HS-5 (cell line): ENCODE measurements at places on chromosomes 3 and 15.

DNA sequence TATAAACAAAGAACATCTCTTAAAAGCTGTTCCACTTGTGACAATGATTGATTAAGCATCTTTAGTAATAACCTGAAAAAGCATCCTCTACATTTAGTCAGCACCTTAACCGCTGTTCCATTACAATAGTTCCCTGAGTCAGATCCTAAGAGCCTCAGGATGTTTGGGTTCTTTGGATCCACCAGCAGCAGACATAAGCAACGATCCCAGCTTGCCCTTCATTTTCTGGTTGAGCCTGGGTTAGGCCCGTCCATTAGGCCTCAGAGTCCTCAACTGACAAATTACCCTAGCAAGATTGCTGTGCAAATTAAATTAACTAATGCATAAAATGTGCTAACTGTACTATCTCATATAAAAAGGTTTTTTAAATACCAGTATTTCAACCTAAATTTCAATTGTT, 42.3 kb upstream of the ROBO1 start:
- DNase-seq, result no peak

DNA sequence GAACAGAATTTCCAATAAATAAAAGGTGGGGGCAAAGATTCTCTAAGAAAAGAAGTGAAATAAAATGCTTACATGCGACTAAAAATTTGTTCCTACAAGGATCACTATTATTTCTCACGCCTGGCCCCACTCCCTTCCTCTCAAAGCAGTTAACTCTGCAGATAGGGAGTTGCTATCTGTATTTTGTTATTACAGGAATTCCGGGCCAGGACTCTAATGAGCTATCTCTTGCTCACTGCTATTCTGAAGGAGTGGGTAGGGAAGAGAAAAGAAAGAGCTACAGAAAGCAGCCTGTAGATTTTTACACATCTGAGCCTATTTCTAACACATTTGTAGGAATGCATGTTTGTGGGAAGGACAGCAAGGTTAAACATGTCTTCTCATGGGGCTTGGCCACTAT, 140.4 kb downstream of the PCCB start:
- no peak for DNase-seq

DNA sequence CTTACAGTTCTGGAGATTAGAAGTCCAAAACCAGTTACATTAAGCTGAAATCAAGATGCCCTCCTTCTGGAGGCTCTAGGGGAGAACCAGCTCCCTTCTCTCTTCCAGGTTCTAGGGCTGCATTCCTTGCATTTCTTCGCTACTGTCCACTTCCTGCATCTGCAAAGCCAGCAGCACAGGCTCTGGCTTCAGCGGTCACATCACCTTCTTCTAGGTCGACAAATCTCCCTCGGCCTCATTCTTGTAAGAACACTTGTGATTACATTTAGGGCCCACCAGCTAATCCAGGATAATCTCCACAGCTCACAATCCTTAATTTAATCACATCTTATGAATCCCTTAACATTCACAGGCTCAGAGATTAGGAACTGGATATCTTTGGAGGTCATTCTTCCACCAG, 73.8 kb downstream of the MINAR1 start:
- DNase-seq, result no peak

DNA sequence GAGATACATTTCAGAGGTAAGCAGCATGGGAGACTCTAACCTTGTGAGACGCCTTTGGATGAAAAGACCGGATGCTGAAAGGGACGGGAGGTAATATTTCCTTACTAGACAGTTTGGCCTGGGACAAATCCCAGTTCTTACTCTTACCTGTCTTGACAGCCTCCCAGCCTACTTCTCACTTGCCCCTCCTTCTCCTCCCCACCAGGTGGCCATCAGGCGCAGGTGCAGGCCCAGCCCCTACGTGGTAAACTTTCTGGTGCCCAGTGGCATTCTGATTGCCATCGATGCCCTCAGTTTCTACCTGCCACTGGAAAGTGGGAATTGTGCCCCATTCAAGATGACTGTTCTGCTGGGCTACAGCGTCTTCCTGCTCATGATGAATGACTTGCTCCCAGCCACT, 6.3 kb downstream of the HTR3D start:
- no peak for DNase-seq

GRCh38 chr3:13866041-13866965, 13.6 kb downstream of the WNT7A start:
- no peak for DNase-seq

DNA sequence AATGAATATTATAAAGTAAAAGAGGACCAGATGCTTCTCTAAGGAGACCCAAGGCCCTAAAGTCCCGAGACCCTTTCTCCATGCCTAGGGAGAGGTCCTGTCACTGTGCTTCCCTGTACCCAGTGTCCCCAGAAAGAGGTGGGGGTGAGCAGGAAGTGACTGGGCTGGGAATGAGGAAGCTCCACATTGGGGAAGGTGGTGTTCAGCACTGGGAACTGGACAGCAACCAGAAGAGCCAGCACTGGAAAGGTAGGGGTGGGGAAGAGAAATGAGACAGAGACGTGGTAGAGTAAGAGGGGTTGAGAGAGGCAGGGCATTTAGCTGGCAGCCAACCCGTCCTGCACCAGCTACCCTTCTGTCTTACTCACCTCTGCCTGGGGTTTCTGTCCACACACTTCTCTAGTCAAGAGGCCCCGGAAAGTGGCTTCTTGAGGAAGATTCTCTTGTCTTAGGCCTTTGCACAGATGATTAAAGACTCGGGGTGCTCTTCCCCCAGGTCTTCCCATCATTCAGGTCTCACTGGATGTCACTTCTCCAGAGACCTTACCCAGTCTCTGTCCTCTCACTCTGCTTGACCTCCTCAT, 12.2 kb downstream of the RRP9 start:
- no peak for DNase-seq

GRCh38 chr3:187082758-187083375, 56.4 kb downstream of the RPL39L start:
- no peak for DNase-seq

GRCh38 chr15:22930782-22931484, 49.2 kb downstream of the CYFIP1 start:
- DNase-seq, result no peak

GRCh38 chr15:55403531-55403930, 4.6 kb downstream of the CCPG1 start:
- DNase-seq, result no peak

DNA sequence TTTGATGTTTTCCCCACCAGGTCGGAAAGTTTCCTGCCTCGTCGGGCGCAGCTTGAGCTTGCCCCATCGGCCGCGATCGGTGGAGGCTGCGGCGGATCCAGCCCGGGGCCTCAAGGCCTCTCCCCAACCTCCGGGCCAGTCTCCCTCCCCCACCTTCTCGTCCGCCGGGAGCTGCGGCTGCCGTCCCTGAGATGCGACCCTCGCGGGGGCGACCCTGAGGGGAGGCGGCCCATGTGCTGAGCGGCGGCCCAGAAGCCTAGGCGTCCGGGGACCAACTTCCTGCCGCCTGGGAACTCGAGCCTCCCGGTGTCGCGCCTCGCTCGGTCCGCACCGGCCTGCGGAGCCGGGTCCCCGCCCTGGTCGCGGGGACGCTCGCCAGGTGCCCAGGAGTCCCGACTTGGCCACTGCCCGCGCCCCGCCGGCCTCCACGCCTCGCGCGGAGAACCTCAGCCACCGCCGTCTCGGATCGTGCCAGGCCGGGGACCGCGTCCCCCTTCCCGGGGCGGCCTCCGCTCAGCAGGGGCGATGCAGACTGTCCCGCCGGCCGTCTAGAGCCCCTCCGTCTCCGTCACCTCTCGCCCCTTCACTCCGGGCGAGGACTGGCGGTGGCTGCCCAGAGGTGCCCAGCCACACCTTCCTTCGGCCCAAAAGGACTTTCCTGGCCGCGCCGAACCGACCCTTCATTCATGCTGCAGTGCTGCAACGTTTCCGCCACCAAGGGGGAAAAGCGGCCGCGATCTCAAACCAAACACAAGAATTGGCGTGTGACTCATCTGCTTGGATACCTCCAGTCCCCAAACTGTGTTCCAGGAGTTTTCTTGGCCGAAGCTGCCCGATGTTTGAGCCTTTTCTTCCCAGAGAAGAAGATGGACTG, 656 bp downstream of the SLMAP start:
- DNase-seq, result no peak

DNA sequence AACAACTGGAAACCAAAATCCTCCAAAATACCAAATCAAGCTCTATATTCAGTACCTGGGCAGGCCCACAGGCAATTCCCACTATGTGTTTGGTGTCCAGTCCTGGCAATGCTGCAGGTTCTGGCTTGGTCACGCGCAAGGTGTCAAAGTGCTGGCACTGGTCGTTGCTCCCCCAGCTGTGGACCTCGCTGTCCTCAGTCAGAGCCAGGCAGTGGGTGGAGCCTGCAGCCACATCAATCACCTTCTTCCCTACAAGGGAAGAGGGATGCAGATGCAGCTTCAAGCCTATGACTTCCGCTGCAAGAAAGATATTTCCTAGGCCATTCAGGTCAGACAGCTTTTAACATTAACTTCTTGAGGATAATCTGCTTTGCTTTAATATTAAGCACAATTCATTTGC, 61.3 kb downstream of the HERC2 start:
- DNase-seq, result no peak

- no peak for DNase-seq
Measured at GRCh38 chr15:59936741-59937140, 67.4 kb upstream of the FOXB1 start.

GRCh38 chr15:81182031-81182755, 14.5 kb upstream of the IL16 start:
- no peak for DNase-seq

GRCh38 chr3:123843668-123844067, 40.5 kb downstream of the MYLK start:
- no peak for DNase-seq

DNA sequence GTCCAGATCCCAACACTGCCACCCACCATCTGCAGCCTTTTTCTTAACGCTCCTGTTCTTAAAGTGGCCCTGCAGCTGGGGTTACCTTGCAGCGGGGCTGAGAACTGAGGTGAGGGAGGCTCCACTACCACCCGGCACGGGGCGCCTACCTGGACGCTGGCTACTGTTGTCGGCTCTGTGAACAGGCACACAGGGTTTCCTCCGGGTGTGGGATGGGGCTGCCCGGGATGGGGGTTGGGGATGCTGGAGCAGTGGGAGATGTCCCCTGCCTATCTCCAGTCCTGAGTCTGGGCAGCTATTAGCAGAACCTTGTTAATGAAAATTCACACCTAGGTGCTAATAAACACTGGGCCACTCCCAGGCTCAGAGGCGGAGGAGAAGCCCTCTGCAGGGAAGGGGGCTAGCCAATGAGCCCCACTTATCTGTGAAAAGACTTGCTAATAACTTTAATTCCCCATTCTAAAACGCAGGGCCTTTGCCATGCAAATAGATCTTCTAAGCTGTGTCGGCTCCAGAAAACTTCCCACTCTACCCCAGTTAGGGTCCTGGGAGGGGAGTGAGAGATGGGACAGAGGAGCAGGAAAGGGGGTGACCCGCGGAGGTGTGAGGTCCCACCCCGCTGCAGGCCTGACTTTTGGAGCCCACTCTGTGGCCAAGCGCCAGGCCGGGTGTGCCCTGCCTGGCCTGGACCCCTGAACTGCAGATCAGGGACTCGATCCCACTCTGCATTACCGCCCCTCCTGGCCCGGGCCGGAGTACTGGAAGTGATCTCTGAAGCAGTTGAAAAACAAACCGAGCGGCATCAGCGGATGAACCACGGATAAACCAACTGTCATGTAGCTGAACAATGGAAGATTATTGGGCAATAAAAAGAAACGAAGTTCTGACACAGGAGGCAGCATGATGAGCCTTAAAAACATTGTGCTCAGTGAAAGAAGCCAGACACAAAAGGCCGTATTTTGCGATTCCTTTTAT, 3.1 kb downstream of the MESP1 start:
- DNase-seq, result no peak

DNA sequence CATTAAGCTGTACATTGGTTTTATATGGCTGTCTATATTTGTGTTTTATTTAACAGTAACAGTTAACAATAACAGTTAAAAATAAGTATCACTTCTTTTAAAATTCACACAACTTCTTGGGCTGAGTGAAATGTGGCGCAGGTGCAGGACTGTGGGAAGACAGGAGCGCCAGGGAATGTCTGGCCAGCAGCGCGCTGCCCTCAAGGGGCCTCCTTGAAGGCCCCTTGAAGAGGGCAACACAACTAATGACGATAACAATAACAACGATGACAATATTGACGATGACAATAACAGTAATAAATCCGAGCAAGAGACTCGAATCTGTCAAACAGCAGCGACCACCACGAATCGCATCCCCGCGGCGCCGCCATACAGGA, 411 bp upstream of the PPP2R3A start:
- no peak for DNase-seq

- no peak for DNase-seq
Measured at GRCh38 chr15:67152429-67152828, 87.0 kb downstream of the SMAD3 start.

- DNase-seq, result no peak
Measured at GRCh38 chr3:153245661-153246060, 83.6 kb downstream of the RAP2B start.

GRCh38 chr3:142007710-142008399, 131.4 kb downstream of the ATP1B3 start:
- DNase-seq, result no peak

DNA sequence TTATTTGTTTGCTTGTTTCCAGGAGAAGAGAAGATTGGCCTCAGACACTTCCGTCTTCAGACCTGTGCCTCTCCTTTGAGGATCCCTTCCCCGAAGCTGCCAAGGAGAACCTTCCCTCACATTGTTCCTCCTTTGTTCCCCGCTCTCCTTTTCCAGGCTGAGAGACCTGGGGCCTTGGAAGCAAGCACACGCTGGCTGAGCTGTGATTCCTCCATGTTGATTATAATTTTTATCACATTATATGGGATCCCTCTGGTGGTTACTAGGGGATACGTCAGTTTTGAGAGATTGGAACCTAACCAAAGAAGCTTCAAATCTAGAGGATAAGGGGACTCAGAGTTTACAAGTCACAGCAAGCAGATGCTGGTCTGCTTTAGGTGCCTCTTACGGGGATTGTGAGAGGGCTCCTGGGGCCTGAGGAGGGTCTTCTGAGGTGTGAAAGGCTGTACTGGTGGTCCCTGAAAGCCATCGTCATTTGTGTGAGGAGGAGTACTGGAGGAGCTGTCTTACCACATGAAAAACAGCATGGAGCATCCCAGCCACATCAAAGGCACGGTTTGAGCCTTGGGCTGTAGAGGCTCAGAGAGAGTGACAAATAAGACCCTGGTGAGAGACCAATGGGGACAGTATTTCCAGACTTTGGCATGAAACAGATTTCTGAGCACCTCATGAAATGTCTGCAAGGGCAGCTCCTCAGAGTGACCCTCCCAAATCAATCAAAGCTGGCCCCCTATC, 760.1 kb upstream of the CFAP20DC start:
- no peak for DNase-seq

GRCh38 chr15:40493089-40493840, 22.5 kb downstream of the CHST14 start:
- DNase-seq, result peak; percentile 34

- peak; percentile 93 for DNase-seq
Measured at GRCh38 chr3:40800343-40800742, 275.6 kb downstream of the ZNF621 start.

GRCh38 chr3:34229876-34230275, 431.4 kb downstream of the PDCD6IP start:
- no peak for DNase-seq

- no peak for DNase-seq
Measured at GRCh38 chr3:100020876-100021644, 93.2 kb downstream of the FILIP1L start.
